Stimulated activated CD4-positive, alpha-beta T cell treated with anti-CD3 and anti-CD28 coated beads, Interleukin-15, amount 100 ng/mL, for 1 hour (primary cell): ENCODE measurements at places on chromosomes 3 and 15.

DNA sequence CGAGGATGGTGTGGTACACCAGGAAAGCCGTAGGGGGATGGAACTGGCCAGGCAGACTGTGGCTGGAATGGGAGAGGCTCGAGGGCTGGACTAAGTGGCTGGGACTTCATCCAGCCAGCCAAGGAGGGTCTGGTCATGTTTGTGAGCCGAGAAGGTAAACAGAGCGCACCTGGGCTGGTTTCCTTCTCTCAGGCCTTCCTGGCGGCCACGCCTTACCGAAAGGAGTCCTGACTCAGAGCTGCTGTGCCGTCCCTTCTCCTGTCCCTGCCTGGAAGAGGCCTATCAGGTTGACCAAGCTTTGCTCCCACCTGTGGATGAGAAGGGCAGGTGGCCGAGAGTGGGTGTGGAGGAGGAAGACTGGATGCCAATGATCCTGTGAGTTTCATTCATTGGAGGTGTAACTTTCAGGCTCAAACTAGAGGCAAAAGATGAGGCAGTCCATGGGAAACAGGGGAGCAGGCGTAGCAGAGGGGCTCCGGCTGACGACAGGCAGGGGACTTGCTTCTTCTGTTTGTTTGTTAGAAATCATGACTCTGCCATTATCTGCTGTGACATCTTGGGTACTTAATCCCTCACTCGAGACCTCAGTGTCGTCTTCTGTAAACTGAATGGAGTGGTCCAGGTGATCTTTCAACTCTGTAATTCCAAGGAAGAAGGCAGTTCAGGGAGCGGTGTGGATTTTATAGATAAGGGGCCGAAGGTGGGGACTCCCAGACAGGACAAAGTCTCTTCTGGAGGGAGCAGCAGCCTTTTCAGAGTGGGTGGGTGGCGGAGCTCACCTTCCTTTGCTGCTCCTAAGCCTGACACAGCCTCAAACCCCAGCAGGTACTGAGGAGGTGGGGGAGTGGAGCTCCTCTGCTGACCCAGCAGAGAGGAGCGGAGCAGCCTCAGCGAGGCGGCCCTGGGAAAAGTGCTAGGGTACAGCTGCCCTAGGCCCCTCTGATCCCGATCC is 71.8 kb upstream of the GATM start:
- no peak for DNase-seq

DNA sequence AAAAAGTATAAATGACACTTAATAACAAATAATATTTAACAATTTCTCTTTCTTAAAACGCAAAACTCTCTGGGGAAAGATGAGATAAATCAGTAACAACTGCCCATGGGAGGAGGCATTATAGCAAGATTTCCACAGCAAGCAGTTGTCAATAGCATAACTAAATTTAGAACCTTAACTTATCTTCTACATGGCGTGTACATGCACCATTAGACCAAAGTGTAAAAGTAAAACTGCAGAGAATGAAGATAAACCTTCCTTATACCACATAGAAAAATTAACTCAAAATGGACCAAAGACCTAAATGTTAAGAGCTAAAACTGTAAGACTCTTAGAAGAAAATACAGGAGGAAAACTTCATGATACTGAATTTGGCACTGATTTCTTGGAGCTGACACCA is 39.9 kb downstream of the MYO5A start:
- DNase-seq: no peak

- no peak for DNase-seq
Measured at GRCh38 chr15:52796753-52797520, 6.8 kb upstream of the ONECUT1 start.

GRCh38 chr3:141913150-141913811 is 36.8 kb downstream of the ATP1B3 start:
- no peak for DNase-seq

DNA sequence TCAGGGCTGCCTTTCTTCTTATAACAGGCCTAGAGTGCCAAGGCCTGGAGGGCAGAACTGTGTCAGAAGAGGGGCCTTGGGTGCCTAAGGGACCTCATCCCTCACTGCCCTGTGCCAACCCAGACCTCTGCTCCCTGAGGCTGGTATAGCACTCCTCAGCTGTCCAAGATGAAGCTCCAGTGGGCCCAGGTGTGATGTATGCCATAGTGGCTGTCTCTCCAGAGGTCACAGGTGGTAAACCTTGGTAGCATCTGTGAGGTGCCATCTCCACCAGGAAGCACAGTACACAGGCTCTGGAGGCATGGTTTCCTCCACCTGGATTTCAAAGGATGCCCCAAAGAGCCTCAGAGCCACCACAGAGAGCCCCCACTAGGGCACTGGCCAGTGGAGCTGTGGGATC is 12.3 kb upstream of the KLHL40 start:
- DNase-seq: no peak

DNA sequence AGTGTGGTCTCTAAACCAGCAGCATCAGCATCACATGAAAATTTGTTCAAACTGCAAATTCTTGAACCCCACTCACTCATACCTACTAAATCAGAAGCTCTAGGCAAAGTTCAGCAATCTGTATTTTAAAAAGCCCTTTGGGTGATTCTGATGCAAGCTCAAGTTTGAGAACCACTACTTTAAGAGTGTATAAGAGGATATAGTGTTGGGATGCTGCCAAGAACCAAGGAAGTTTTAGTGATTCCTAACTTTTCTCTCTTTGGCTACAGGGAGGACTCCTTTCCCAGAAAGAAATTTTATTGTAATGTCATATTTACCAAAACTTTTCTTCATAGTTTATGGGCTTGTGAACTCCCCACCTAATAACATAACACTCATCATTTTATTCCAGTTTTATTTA is 422.2 kb downstream of the TBC1D5 start:
- no peak for DNase-seq

DNA sequence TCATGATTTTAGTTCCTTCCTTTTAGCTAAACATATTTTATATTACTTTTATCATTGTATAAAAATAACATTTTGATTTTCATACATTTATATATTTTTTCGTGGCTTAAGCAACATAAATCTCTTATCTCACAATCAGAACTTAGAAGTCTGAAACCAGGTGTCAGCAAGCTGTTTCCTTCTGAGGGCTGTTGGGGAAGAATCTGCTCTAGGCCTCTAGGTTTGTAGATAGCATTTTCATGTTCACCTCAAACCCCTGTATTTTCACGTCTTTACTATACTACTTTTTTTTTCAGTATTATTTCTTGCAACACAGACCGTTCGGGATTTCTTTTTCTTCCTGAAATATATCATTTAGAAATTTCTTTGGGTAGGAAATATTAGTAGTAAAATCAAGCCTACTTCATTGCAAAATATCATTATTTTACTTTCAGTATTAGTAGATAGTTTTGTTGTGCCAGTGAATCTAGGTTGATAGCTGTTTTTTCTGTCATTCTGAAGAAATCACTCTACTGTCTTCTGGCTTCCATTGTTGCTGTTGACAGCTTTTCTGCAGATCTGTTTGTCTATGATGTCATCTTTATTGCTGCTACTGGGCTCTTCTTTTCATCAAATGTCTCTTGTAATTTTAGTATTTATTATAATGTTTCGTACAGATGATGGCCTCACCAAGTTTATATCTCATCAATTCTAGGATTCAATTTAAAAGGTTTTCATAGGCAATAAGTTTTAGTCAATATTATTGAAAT is 756.3 kb downstream of the VGLL3 start:
- no peak for DNase-seq

DNA sequence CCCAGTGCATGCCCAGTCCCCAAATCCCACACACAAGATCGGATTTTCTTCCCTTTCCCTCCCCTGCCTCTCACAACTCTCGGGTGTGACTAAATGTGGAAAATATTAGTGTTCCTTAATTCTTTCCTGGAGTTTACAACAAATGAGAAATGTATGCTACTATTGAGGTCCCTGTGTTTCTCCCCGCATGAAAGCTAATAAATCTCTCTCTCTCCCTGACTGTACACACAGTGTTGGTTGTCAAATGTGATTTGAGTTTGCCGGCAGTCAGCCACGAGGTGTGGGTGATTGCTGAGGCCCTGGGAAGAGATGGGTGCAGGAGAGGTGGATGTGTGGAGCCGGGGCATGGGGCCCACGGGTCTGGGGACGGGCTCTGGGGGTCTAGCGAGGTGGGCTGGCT is 161.4 kb upstream of the IQSEC1 start:
- no peak for DNase-seq

DNA sequence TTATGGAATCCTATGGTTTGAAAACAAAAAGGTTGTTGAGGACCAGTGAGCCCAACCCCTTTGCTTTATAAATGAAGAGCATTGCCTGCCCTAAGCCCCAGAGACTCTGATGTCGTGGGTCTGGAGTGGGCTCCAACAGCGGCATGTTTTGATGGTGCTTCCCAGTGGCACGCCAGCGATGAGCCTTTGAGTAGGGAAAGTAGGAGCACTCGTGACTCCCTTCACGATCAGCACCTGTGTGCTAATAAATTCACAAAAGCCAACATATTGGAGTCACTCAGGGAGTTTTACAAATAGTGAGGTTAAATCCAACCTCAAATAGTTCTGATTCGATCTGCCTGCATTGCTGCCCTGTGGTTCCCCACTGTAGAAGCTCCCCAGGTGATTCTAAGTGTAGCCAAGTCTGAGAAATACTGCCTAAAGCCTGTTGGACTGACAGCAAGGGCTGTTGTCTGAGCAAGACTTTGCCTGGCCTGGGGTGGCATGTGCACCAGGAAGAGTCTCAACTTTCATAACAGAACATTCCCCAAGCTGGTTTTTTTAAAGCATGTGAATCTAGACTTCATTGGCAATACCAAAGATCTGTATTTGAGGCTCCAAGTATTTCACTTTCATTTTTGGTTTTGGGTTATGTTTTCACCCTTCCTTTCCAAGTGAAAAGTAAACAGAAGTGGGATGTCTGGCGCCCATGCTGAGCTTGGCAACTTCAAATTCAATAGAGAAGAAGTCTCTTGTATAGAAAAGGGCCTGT is 9.9 kb downstream of the CCR5 start:
- DNase-seq: no peak

GRCh38 chr3:5332270-5332956 is 144.9 kb downstream of the EDEM1 start:
- DNase-seq: no peak

DNA sequence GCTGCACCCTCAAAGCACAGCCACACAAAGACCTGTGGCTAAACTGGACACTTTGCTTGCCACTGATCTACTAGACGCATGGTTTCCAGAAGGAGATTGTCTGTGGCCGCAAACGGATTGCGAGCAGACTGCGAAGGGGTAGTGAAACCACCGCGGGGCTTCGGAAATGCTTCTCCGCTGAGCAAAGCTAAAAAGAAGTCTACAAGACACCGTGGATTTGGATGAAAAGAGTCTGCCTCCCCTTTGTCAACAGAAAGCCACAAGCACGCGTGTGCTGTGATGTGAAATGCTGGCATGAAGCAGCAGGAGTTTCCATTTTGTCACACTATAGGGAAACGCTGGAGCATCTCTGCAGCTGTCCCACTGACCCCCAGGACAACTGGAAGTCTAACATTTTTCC is 63.0 kb downstream of the TMEM44 start:
- DNase-seq: no peak

DNA sequence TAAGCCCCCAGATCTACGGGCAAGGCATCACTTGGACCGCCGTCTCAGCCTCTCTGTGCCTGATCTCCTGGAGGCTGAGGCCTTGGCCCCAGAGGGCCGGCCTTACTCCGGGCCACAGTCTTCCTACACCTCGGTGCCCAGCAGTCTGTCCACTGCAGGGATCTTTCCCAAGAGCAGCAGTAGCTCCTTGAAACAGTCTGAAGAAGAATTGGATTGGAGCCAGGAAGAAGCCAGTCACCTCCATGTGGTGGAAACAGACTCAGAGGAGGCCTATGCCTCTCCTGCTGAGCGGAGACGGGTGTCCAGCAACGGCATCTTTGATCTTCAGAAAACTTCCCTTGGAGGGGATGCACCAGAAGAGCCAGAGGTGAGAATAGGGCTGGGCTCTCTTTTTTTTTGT is 67.0 kb downstream of the MCTP2 start:
- no peak for DNase-seq

- DNase-seq: no peak
Measured at GRCh38 chr15:25790000-25790660, 73.0 kb downstream of the ATP10A start.

DNA sequence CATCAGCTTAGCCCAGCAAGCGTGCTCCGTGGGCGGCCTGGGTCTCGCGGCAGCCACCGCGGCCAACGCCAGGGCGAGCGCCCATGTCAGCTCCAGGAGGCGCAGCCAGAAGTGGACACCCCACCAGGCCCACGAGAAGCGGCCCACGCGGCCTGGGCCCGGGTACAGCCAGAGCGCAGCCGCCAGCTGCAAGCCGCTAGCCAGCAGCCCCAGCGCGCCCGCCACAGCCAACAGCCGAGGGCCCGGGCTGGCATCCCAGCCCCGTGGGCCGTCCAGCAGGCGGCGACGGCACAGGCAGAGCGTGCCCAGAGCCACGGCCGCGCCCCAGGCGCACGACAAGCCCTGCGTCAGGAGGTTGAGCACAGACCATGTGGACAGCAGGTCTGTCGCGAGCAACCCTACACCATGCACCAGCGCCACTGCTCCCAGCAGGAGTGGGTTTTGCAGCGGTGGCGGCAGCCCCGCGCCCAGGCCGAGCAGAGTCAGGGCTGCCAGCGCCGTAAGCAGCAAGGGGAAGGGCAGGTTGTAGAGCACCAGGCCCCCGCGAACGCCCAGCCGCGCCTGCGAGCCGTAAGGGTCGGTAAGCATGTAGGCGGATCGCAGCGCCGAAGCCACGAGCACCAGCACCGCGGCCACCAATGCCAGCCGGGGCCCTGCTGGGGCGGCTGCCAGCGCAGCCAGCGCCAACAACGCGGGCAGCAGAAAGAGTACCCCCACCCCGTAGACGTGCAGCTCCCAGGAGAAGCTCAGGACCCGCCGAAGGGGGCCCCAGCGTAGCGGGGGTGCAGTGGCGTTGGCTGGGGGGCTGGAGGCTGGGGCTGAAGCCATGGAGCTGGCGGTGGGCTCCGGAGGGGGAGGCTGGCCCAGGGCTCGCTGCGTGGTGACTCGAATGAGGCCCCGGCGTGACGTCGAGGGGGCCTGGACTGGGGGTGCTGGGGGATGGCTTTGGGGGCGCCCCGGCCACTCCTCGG is 4.9 kb downstream of the PRRT3 start:
- no peak for DNase-seq

DNA sequence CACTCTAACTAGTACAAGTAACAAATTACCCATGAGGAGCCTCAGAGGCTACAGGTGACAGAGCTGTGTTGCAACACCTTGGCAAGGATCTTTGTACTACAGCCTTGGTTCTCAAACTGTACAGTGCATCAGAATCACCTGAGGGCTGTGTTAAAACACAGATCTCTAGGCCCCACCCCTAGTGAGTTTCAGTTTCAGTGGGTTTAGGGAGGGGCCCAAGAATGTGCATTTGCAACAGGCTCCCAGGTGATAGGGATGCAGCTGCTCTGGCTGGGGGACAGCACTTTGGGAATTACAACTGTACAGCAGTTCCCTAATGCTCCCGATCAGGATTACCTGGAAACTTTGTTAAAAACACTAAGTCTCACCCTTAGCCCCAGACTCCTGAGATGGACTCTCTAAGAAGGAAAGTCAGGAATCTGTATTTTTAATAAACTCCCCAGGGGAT is 66.1 kb upstream of the NR2F2 start:
- no peak for DNase-seq
